ENCODE measurements at places on chromosomes 7 and 10. TPM values are rescaled to one million over a fixed set of nuclear protein-coding genes. Genes with fewer than 3 reads are reported as not detected.
A peak's percentile ranks its signal among the peaks of the same experiment; 100 is the strongest.

DNA sequence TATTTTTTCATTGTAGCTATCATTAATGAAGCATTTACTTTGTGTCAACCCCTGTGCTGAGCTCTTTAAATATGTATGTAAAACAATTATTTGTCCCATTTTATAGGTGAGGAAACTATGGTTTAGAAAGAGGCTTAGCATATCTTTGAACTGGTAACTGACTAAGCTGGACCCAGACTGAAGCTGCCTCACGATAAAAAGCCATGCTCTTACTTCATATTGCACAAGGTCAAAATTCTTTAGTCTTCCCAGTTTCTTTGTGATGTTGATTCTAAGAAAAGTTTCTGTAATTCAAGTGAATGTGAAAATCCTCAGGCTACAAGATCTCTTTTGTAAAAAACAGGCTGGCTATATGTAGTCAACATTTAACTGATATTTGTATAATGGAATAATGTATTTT, 46.6 kb upstream of the SLC16A12 start:
- H3K36me3 ChIP-seq, result no peaks in the 10 kb centered on the region
- DNase-seq, result no peak
- H3K4me3 ChIP-seq, result no peak overlapping the region
- no peaks in the 10 kb centered on the region for H3K4me1 ChIP-seq

GRCh38 chr10:17059197-17059688, 70.4 kb downstream of the CUBN start:
- no peak overlapping the region for H3K4me3 ChIP-seq
- H3K4me1 ChIP-seq, result peaks cover 66% of the 10 kb centered on the region
- H3K27me3 ChIP-seq, result no peaks in the 10 kb centered on the region
- DNase-seq, result peak; percentile 80

DNA sequence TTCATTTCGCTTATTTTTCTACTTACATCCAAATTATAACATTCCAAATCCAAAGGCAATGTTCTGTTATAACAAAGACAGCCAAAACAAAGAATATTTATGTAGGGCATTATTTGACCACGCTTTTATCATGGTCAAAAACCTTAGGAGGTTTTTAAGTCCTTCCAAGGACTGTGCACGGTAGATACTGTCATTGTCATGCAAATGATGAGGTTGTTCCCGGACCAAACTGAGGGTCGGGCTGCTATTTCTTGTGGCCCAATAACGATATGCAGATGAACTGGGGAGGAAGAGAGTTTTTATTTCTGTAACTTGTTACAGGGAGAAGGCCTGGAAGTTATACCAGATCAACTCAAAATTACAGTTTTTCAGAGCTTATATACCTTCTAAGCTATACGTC, 56.6 kb upstream of the STEAP4 start:
- no peak overlapping the region for H3K27ac ChIP-seq
- no peaks in the 10 kb centered on the region for H3K36me3 ChIP-seq
- DNase-seq, result no peak
- no peaks in the 10 kb centered on the region for H3K27me3 ChIP-seq
- no peak overlapping the region for H3K4me3 ChIP-seq

DNA sequence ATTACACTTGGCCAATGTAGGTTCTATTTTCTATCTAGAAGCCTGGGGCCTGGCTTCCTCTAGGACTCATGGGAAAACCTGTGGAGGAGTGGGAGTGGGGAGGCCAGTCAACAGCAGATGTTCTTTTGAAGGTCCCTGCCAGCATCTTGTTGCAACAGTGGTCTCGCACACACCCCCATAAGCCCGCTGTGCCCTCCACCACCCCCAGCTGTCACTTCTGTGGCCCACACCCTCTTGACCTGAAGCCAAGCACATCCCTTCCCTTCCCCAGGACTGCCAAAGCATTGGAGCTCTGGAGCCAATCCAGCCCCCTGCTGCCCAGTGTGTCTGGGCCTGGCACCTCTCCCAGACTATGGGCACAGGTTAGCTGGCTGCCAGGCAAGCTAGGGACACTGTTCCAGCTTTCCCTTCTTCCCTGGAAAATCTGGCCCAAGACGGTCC, 1.9 kb upstream of the STX1A start:
- H3K27ac ChIP-seq, result no peak overlapping the region
- no peaks in the 10 kb centered on the region for H3K27me3 ChIP-seq
- peaks cover 13% of the 10 kb centered on the region for H3K4me1 ChIP-seq
- H3K4me3 ChIP-seq, result no peak overlapping the region
- DNase-seq, result peak; percentile 29

- no peaks in the 10 kb centered on the region for H3K27me3 ChIP-seq
- H3K4me1 ChIP-seq, result peaks cover 36% of the 10 kb centered on the region
- peak overlapping the region; percentile 91 for H3K27ac ChIP-seq
- H3K36me3 ChIP-seq, result no peaks in the 10 kb centered on the region
- no peak for DNase-seq
- peak overlapping the region; percentile 73 for H3K4me3 ChIP-seq
These were observed 45.9 kb upstream of the TMEM72 start for GRCh38 chr10:44865289-44865671.

DNA sequence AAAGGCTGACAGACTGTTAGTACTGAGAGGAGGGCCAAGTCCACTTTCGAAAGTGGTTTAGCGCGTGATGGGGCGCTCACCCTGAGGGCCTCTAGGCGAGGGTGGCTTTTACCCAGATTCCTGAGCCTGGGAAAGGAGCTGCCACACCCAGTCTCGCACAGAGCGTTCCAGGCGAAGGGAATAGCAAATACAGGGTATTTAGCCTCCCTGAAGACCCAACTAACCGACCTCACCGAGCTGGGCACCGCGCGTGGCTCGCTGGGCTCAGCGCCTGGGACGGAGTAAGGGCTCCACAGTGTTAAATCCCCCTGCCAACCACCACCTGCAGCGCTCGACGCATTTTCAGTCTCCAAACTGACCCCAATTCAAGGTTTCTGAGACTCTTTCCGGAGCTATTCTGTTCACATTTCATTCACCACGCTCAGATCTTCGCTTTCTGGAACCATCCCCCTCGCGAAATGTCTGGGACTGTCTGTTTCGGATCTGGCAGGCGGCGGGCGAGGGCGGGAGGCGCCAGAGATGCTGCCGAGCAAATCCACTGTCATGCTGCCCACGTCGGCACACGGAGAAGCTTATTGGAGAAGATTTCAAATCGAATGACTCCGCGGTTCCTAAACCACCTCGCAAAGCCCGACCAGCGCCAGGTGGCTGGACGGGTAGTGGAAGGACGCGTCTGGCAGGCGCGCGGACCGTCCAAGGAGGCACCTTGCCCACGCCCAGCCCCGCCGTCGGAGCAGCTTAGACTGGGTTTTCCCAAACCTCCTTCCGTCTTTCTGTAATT, 1.4 kb upstream of the OSBPL3 start:
- H3K4me1 ChIP-seq, result peaks cover 31% of the 10 kb centered on the region
- peak overlapping the region; percentile 95 for H3K4me3 ChIP-seq
- peak; percentile 92 for DNase-seq
- H3K27ac ChIP-seq, result peak overlapping the region; percentile 94

DNA sequence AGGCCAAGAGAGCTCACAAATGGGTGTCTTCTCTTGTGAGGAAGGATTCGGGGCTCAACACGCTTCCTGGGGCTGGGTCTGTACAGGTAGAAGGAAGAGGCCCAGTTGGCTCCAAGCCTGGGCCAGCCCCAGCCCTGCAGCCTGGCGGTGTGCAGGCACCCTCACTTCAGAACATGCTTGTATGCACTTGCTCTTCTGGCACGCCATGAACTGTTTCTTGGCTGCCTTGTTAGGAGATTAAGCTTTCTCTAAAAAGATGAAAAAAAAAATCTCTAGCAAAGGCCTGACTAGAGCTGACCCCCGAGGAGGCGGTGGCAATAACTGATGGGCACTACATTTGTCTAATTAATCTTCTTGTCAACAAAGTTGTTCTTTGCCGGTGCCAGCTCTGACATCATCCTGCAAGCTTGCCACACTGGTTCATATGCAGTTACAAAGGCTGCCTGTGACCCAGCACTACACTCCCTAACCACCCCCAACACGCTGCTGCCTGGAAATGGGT, 94.7 kb downstream of the WDR11 start:
- H3K36me3 ChIP-seq, result no peaks in the 10 kb centered on the region
- no peak overlapping the region for H3K27ac ChIP-seq
- H3K27me3 ChIP-seq, result peaks cover 12% of the 10 kb centered on the region
- no peak overlapping the region for H3K4me3 ChIP-seq
- DNase-seq, result peak; percentile 27

GRCh38 chr7:80183900-80184685, 49.5 kb downstream of the GNAI1 start:
- H3K27me3 ChIP-seq, result no peaks in the 10 kb centered on the region
- no peak for DNase-seq
- no peaks in the 10 kb centered on the region for H3K4me1 ChIP-seq
- H3K27ac ChIP-seq, result no peak overlapping the region
- H3K4me3 ChIP-seq, result no peak overlapping the region
- H3K36me3 ChIP-seq, result no peaks in the 10 kb centered on the region

GRCh38 chr7:87806150-87806549, 70.0 kb downstream of the SLC25A40 start:
- H3K27ac ChIP-seq, result no peak overlapping the region
- DNase-seq, result no peak
- H3K36me3 ChIP-seq, result no peaks in the 10 kb centered on the region
- no peaks in the 10 kb centered on the region for H3K4me1 ChIP-seq

GRCh38 chr7:64795176-64795575, 948 bp downstream of the ZNF138 start:
- no peak for DNase-seq
- H3K36me3 ChIP-seq, result no peaks in the 10 kb centered on the region
- H3K4me3 ChIP-seq, result peak overlapping the region; percentile 94

DNA sequence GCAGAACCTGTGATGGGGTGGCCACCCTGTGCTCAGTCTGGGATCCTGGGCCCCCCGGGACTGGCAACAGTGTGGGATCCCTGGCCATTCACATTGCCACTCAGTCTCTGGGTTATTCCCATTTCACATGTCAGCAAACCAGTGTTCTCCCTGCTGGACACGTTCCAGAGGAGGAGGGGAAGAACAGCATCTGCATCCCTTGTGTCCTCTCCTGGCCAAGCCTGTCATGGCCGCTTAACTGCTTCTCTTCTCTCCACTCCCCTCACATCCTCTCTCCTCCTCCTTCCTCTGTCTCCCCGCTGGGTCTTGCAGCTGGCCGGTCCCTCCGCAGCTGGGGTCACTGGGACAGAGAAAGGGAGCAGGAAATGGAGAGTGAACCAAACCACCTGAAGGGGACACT, 74.4 kb downstream of the C10orf105 start:
- H3K27ac ChIP-seq, result no peak overlapping the region
- H3K27me3 ChIP-seq, result peaks cover 28% of the 10 kb centered on the region
- no peaks in the 10 kb centered on the region for H3K36me3 ChIP-seq
- no peak overlapping the region for H3K4me3 ChIP-seq
- no peaks in the 10 kb centered on the region for H3K4me1 ChIP-seq
- DNase-seq, result no peak

DNA sequence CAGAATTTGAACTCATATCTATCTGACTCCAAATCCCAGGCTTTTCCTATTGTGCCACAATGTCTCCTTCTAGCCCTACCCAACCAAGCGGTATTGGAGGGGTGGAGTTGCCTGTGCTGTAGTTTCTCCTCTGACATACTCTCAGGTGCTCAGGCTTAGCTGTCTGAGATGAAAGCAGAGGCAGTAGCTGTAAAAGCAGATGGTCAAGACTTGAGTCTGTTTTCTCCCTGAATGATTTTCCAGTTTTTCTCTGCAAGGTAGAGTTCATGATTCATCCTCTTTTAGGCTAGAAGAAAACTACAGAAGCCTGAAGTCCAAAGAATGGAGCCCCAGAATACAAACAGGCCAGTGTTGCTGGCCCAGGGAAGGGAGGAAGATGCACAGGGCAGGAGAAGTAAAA, 130.0 kb downstream of the PDE1C start:
- H3K4me1 ChIP-seq, result peaks cover 47% of the 10 kb centered on the region
- no peak overlapping the region for H3K27ac ChIP-seq

DNA sequence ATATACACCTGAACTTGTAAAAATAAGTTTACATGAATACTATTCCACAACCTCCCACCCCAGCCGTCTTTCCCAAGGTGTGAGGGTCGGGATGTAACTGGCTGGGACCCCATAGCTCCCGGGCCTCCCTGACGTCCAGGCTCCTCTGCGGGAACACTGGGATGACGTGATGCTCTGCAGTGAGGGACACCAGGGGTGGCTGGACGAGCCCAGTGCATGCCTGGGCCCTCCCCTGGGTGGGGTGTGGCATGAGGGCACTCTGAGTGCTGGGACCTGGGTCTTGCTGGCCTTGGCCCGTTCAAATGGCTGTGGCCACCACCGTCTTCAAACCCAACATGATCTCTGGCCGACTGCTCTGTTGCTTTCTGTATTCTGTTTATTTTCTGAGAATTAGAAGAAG, 182.4 kb downstream of the DNAJB6 start:
- H3K27me3 ChIP-seq, result no peaks in the 10 kb centered on the region
- H3K4me3 ChIP-seq, result no peak overlapping the region
- DNase-seq, result no peak
- no peak overlapping the region for H3K27ac ChIP-seq

DNA sequence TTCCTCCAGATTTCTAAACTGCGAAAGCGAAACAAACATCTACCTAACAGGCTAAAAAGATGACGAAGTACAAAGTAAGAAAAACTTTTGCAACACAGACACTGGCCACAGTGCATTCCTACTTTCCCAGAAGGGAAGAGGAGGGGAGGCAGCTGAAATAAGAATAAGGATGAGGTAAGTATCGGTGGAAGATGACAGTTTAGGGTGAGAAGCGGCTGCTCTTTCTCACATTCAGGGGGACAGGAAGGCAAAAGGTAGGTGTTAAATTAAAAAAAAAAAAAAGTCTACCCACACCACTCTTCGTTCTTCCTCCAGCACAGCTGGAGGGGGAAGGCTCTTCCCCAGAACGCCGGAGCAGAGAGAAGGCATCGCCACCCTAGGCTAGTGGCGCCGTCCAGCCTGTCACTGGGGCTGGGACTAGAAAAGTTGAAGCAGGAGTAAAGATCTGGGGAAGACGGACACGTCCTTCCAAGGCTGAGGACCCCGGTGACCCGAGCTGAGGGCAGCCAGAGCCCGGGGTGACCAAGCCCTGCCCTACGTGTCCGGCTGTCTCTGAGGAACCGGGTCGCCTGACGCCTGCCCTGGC, 846 bp downstream of the DNAJC1 start:
- H3K4me1 ChIP-seq, result peaks cover 17% of the 10 kb centered on the region
- H3K36me3 ChIP-seq, result no peaks in the 10 kb centered on the region
- peak; percentile 78 for DNase-seq
- H3K27me3 ChIP-seq, result no peaks in the 10 kb centered on the region
- H3K4me3 ChIP-seq, result peak overlapping the region; percentile 94
- peak overlapping the region; percentile 90 for H3K27ac ChIP-seq

DNA sequence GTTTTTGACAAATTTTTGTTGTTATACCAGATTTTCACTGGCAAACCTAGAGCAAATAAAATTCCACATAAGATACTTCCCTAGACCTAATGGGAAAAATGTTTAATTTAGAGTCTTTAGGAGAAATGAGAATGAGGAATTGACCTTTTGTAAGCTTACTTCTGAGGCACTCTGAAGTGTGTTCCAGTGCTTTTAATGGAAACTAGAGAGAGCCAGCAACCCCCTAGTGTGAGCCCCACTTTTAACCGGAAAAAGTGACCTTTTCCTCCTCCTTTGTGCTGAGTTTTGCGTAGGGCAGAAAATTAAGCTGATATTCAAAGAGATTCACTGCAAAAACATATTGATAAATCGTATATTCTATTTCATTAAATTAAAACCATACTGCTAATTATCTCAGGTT, 5.2 kb downstream of the IKZF1 start:
- no peaks in the 10 kb centered on the region for H3K36me3 ChIP-seq
- no peak overlapping the region for H3K4me3 ChIP-seq
- H3K27me3 ChIP-seq, result peaks cover 86% of the 10 kb centered on the region

Gene GIGYF1
- polyA plus RNA-seq, result 7.4 TPM

Gene GFRA1
- 5.2 TPM for polyA plus RNA-seq

Gene SLC35B4
- polyA plus RNA-seq, result 22.2 TPM

Gene GRID2IP
- not detected for polyA plus RNA-seq

Gene KLF14
- 0.25 TPM for polyA plus RNA-seq

Gene SHTN1
- polyA plus RNA-seq, result 3.5 TPM

Gene LIPM
- not detected for polyA plus RNA-seq

Gene ANXA8L1
- 2.0 TPM for polyA plus RNA-seq

Gene AFAP1L2
- not detected for polyA plus RNA-seq

Gene VSIR
- 152 TPM for polyA plus RNA-seq

Gene SFRP5
- polyA plus RNA-seq, result not detected

All from GM23248 (cell line).